ENCODE measurements at places on chromosomes 3 and 15. TPM values are rescaled to one million over a fixed set of nuclear protein-coding genes. Genes with fewer than 3 reads are reported as not detected.

DNA sequence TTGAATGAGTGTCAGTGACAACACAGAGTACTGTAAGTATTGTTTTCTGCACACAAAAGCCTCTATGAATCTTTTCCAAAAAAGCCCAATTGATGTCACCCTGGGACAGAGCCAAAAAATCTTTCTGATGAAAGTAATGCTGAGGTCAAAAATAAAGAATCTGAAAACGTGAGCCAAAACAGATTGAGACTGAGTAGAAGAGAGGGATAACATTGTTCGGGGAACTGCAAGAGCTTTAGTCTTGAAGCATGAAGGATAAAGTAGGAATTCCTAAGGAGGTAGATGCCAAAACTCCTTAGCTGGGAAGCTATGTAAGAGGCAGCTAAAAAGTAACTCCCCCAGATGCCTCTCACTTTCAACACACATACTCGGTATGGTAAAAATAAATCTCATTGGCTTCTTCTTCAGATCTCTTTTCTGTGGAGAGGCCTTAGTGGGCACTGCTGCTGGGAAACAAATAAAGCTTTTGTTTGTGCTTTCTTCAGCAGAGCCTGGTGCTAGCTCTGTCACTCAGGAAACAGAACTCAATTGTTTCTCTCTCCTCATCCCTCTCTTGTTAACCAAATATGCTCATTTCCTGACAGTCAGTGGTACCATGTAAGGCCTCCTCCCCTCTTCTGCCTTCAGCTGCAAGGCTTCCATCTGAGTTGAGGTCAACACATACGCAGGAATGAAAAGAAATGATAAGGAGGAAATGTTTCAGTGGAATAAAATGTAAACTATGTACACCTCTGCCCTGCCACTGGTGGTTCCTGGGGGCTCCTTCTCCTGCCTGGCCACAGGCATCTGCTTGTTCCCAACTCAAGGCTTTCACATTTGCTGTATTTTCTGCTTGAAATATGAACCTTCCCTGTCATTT is 58.1 kb downstream of the CD200 start:
- DNase-seq: no peak

DNA sequence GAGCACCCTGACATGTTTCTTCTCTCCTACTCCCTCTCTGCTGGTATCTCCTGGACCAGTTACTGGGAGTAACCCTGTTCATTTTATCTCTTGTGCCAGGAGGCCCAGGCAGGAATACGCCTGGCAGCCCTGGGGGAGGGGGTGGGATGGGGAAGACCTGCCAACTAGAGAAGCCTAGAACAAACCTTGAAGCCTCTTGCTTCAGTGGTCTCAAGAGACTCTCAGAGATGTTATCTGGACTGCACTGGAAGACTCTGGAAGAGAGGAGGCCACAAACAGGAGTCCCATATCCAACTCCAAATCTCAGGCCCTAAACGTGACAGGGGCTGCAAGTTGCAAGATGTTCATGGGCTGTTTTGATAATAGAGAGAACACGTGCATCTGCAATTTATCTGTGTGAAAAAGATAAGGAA is at the start of gene EPB42:
Gene EPB42 (minus strand): TSS at position 28 of the 413 bp plus-strand sequence. CDS start 193 bp downstream, outside the sequence.
- DNase-seq: no peak

- no peak for DNase-seq
Measured at GRCh38 chr3:116084999-116085791, 360.1 kb downstream of the LSAMP start.

GRCh38 chr3:25938566-25939325 is 148.9 kb downstream of the OXSM start:
- no peak for DNase-seq

DNA sequence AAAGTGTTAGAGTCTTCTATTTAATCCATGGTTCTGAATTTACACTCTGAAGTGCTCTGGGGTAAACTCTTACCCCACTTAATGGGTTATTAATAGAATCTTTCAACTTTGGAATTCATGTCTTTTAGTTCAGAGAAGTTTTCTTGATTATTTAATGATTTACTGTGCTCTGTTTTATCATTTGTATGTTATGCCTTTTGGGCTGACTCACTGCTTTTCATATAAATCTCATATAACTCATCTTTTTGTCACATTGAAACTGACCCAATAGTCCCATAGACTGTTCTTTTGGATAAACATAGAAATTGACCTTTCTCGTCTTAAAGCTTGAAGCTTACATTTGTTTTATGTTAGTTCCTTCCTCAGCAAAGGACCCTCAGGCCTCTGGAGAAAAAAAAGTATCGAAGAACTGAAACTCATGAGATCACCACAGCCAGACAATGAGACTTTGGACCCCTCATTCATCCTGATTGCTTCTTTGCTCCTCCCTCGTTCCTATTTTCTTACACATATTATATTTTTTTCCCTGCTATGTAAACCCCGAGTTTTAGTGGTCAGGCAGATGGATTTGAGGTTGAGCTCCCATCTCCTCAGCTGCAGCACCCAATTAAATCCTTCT is 229.1 kb upstream of the CBLB start:
- DNase-seq: no peak

BSN gene
- polyA plus RNA-seq: 0.93 TPM

Measured in right renal cortex interstitium (tissue), 3 donors.